AG04450 (cell line): ENCODE measurements at places on chromosomes 5 and 9.

DNA sequence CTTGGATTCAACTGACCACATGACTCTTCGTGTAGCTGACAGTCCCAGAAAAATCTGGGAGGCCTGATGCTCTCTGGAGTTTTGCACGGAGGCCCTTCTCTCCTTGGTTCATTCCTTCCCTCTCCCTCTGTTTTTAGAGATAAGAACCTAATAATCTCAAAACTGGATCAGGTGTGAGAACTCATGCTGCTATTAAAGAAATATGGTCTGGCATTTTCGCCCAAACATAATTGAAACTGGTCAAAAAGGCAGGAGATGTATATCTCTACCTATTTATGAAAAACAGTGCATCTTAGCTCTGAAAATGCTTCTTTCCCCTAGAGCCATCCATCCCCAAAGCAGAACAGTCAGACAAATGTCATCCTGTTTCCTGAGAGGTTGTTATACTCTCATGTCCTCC, 397.5 kb downstream of the PRELID2 start:
- DNase-seq, result no peak

DNA sequence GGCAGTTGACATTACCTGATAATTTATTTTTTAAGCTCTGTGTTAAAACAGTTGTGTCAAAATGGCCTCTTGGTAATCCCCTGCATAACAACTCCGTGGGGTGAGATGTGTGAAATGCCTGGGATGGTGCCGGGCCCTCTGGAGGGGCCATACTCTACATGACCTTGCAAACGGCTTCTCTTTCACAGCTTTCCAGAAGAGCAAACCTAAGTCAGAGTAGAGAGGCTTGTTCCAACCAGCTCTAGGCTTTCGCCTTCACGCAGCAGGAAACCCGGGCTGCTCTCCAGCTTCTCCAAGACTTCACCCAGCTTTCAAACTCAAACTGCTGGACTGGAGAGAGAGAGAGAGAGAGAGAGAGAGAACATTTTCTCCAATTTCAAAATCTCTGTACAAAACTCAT, 120.1 kb downstream of the SNX18 start:
- DNase-seq, result no peak

- no peak for DNase-seq
Observed at GRCh38 chr5:10337986-10338385, 15.5 kb upstream of the MARCHF6 start.

- no peak for DNase-seq
Observed at GRCh38 chr5:61689153-61689846, 357.2 kb downstream of the ZSWIM6 start.

DNA sequence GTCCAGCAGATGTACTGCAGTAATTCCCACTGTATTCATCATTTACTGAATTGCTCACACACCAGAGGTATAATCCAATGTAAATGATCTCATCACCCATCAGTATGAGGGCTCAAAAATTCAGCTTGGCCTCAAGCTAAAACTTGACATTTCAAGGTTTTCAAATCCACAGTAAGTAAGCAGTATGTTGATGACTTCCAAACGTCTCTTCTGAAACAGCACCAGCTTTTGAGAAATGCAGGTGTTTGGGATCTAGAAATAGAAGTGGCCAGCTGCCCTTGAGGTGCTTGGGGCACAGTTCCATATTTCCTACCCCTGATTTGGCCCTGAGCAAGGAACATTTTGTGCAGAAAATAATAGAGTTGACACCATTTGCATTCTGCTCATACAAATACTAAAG, 388.0 kb upstream of the TUSC1 start:
- DNase-seq, result no peak

- no peak for DNase-seq
Observed at GRCh38 chr5:76473661-76474060, 70.6 kb downstream of the IQGAP2 start.

GRCh38 chr9:135614821-135615665, 24.3 kb downstream of the GLT6D1 start:
- no peak for DNase-seq

DNA sequence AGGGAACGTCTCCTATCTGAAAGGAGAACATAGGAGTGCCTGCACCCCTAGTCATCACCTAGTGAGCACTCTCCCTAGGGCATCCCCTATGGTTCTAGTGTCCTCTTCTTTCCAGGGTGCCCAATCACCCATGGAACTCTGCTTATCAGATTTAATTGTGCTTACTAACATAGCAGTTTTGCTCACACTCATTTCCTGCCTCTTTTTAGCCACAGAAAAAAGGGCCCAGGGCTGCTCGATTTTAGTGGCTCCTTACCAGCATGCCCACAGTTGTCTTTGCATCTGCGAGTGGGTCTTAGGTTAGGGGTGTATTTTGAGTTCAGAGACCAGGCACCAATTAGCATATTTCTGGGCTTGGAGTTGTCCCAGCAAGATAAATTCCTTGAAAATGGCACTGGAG, 1110.2 kb downstream of the TAF11L14 start:
- DNase-seq, result no peak

DNA sequence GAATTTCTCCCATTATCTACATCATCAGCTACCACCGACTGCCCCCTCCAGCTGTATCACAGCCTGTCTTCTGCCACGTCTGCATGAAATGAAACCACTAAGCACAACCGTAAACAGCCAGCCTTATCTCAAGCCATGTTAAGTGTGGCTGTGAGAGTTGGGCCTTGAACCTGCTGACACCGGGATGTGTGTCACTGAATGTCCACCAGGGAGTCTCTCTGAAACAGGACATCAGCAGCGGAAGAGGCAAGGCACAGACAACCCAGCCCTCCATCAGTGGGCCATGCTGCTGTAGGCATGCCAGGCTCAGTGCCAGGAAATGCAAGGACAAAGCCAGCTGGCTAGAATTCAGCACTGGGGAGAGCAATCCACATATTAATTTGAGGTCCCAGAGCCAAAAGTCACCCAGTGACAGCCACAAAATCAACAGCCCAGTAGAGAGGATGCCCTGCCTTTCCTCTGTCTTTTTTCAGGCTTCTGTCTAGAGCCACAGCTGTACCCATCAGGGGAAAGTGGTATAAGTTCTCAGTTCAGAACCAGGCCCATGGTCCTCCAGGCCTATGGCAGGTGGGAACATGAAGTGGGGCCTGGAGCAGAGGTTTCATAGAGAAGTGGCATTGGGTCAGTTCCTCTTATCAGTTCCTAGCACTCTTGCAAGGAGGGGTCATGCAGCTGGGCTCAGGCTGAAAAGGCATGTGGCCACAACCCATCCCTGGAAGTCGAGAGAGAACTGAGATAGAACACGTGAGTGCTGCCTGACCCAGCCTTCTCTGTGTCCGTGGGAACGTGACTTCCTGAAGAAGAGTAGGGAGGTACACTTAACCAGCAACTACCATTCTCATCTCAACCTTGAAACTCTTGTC, 199.4 kb downstream of the ESM1 start:
- no peak for DNase-seq

- DNase-seq, result no peak
Observed at GRCh38 chr5:180607861-180608571, 16.7 kb upstream of the SCGB3A1 start.

GRCh38 chr9:131037335-131038255, 28.6 kb downstream of the LAMC3 start:
- DNase-seq, result no peak

DNA sequence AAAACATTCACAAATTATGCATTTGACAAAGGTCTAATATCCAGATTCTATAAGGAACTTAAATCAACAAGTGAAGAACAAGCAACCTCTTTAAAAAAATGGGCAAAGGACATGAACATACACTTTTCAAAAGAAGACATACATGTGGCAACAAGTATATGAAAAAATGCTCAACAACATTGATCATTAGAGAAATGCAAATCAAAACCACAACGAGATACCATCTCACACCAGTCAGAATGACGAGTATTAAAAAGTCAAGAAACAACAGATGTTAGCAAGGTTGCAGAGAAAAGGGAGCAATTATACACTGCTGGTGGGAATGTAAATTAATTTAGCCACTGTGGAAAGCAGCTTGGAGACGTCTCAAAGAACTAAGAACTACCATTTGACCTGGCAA, 38.9 kb upstream of the TNFSF15 start:
- DNase-seq, result no peak

- peak; percentile 96 for DNase-seq
Observed at GRCh38 chr5:17157916-17158529, 59.4 kb upstream of the BASP1 start.

DNA sequence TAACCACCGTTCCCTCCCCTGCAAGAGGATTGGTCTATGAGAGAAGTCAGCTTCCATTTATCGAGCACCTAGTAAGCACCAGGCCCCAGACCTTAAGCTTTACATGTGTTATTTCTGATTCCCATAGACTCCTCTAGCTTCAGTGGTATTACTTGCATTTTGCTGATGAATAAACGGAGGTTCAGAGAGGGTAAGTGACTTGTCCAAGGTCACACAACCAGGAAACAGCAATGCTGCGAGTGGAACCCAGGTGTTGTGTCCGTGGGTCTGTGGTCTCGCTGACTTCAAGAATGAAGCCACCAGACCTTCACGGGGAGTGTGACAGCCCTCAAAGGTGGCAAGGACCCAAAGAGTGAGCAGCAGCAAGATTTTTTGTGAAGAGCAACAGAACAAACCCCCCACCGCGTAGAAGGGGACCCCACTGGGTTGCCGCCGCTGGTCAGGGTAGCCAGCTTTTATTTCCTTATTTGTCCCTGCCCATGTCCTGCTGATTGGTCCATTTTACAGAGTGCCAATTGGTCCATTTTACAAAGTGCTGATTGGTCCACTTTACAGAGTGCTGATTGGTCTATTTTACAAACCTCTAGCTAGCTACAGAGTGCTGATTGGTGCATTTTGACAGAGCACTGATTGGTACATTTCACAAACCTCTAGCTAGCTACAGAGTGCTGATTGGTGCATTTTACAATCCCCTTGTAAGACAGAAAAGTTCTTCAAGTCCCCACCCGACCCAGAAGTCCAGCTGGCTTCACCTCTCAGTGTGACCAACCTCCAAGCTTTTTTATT, 29.1 kb upstream of the KCNIP1 start:
- no peak for DNase-seq

GRCh38 chr5:132059696-132060500, 557 bp upstream of the IL3 start:
- no peak for DNase-seq

GRCh38 chr5:14464671-14465070, 116.9 kb upstream of the OTULINL start:
- no peak for DNase-seq

- DNase-seq, result no peak
Observed at GRCh38 chr5:133340822-133341221, 271.5 kb downstream of the FSTL4 start.

- DNase-seq, result no peak
Observed at GRCh38 chr5:139562847-139563246, 1.7 kb downstream of the UBE2D2 start.

DNA sequence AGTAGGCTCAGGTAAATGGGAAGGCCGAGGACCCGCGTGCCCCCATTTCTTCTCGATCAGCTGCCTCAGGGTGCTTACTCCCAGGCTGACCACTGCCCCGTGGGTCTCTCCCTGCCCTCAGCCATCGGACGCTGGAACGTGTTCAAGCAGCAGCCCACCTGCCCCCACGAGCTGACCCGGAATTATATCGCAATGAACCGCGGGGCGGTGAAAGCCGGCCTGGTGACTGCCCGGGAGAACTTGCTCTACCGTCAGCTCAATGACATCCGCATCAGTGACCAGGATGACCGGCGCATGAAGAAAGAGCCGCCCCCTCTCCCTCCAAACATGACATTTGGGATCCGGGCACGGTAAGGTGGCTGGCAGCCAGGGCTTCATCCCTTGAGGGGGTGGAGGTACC, 83.2 kb upstream of the BARHL1 start:
- no peak for DNase-seq
